RCC 7860 (cell line): ENCODE measurements at places on chromosomes 7 and 10.

- no peak for DNase-seq
Observed at GRCh38 chr10:95860166-95860940, 47.4 kb upstream of the CC2D2B start.

DNA sequence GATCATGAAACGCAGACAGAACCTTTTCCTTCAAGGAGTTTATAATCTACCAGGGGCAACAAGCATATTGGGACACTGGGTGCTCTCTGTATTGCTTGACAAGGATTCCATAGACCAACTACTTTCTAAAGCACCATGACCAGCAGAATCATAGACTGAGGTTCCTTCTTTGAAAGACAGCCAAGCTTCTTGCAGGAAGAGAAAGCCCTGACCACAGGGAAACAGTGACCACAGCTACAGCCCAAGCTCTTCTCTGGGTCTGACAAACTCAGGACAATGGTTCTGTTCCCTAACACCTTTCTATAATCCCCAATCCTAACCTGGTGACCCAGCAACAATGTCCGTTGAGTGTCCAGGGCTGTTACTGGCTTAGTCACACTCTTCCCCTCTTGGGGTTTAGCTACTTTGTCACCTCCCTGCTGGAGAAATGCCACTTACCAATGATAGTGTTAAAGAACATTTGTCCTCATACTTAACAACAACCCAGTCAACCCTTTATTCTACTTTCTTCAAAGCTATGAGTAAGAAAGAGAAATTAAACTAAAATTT is 155.7 kb downstream of the JAZF1 start:
- no peak for DNase-seq

- no peak for DNase-seq
Observed at GRCh38 chr7:130387306-130387627, 7.0 kb downstream of the CPA1 start.

DNA sequence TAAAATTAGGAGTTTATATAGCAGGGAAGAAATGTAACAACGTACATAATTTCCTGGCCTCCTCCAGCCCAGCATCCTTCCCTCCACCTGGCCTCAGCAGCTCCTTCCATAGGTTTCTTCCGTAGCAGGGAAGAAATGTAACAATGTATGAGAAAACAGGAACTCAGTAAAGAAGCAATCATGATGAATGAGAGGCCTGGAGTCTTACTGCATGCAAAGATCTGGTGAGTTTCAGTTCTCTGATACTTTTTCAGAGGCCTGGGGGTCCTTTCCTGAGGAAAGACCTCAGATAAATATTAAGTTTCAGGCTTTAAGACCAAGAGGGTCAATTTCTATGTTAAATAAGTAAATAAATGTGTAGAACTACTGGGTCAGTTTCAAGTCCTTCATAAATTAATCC is 155.7 kb upstream of the C7orf33 start:
- no peak for DNase-seq

GRCh38 chr10:91090761-91091529 is 129.5 kb upstream of the PCGF5 start:
- no peak for DNase-seq

- peak; percentile 85 for DNase-seq
Observed at GRCh38 chr7:2527505-2528467, 8.2 kb downstream of the LFNG start.

DNA sequence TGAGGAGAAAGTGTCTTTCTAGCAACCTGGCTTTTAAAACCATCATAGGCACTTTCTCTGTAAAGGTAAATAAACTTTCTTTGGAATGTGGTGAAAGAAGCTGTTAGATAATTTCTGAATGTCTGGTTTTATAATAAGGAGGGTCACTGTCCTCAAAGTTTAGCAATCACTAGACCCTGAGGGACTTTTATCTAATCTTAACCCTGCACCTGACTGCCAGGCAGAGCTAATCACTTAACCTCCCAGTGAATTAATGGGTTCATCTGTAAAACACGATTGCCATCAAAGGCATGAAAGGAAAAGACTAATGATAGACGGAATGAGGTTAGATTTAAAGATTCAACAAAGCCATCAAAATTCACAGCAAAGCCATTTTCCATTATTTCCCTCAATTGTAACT is 553.8 kb downstream of the GRM8 start:
- no peak for DNase-seq

- no peak for DNase-seq
Observed at GRCh38 chr7:47493976-47494911, 87.7 kb downstream of the TNS3 start.

DNA sequence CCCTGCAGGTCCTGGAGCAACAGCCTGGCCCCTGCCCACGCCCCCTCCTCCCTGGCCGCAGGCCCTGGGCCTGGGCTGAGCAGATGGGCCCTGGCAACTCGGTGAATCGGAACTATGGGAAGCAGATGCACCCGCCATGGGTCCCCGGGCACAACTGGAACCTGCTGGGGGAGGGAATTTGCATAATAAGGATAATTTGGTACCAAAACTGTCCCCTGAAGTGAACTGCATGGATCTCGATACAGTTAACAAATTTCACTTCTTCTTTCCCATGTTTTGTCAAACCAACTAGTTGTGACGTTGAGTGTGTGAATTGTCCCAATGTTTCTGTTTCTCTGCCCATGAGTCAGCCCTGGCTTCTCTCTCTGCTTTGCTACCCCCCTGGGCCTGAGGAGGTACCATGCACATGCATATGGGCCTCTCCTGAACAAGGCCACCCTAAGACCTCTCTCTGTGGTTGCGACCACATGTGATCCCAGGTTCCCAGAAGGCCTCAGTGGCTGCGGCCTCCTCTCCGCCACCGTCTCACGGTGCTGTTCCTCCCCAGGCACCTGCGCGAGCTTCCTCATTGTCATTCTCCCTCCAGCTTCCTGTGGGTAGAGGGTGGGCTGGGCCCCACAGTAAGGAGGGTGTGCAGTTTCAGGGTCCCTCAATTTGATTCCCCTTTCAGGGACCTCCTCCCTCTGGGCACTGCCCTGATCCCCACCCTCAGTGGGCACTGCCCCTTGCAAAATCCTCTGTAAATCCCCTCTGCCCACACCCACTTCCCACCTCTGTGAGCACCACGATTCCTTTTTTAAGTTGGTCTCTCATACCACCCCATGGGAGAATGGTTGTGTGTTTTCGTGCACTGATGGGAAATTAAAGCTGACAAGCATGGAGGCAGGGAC is 40.0 kb downstream of the FIGNL1 start:
- no peak for DNase-seq

GRCh38 chr10:93813507-93814465 is 56.0 kb downstream of the LGI1 start:
- DNase-seq, result peak; percentile 49

DNA sequence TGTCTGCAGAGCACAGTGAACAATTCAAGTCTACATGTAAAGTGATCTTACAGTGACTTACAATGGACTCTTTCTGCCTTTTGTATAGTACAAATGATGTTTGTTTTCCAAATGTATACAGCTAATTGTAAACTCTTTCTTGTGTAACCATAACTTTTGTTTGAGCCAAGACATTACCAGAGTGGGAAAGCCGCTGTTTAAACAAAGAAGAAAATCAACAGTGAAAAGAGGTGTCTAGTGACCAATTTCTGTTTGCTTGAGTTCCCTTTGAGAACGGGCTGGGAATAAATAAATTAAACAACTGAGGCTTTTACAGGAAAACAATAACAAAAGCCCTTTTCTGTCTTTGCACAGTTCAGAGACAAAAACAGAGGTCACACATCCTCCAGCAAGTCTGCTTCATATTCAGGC is 1163.4 kb downstream of the CNTNAP2 start:
- DNase-seq, result no peak
